ENCODE measurements at places on chromosomes 13 and 19.

DNA sequence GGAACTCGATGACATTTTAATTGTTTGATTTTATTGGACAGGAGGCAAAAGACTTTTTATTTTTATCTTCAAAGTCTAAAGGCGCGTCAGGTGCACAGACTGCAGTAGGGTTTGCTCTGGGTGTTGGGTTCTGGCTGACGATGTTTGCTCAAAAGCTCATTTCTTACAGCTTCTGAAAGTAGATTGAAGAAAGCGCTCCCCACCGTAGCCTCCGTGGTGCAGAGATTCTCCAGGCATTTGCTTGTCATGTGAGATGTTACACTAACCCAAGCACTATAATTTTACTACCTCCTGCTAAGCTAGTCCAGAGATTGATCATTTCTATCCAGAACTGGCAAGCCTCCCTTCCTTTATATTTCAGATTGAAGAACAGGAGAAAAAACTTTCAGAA lies 14.5 kb upstream of the ATP11A start:
- no peak for DNase-seq

- DNase-seq: no peak
These were observed 52.2 kb downstream of the IRS2 start for GRCh38 chr13:109734002-109734785.

GRCh38 chr19:39410017-39410830 lies 2.2 kb upstream of the PLEKHG2 start:
- DNase-seq: peak; percentile 51

DNA sequence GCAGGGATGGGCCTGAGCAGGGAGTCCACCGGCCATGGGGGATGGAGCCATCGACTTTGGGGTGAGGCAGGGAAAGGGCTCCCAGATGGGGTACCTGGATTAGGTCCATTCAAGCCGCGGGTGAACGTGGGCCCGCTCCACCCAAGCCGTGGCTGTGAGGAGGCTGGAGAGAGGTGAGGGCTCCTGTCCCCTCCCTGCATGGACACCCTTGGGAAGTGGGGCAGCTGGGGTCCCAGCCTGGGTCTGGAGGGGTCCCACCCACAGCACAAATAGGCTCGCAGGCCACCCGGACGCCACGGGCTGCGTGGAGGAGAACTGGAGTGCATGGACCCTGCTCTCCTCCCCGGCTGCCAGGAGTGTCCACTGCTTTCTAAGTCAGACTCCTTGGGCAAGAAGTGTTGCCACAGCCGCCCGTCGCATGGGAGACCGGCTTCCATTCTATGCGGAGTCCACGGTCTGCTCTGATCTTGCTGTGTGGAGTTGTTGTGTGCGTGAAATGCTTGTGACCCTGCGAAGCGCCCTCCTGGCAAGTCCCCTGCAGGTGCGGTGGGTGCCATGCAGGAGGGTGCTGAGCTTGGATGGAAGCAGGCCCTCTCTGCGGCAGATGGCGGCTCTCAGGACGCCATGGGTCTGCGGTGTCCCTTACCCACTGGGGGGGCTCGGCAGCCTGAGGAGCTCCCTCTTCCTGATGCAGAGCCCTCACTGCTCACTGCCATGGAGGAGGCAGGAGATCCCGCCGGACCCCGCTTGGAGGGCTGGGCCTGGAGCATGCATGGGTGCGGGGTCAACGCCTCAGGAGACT lies 2.0 kb downstream of the DAZAP1 start:
- no peak for DNase-seq

GRCh38 chr19:50003254-50003788 lies 21.9 kb downstream of the VRK3 start:
- no peak for DNase-seq
